Central memory CD8-positive, alpha-beta T cell (primary cell): ENCODE measurements at places on chromosomes 16 and 17.

- DNase-seq, result no peak
Observed at GRCh38 chr17:14070344-14070984, 1.2 kb downstream of the COX10 start.

DNA sequence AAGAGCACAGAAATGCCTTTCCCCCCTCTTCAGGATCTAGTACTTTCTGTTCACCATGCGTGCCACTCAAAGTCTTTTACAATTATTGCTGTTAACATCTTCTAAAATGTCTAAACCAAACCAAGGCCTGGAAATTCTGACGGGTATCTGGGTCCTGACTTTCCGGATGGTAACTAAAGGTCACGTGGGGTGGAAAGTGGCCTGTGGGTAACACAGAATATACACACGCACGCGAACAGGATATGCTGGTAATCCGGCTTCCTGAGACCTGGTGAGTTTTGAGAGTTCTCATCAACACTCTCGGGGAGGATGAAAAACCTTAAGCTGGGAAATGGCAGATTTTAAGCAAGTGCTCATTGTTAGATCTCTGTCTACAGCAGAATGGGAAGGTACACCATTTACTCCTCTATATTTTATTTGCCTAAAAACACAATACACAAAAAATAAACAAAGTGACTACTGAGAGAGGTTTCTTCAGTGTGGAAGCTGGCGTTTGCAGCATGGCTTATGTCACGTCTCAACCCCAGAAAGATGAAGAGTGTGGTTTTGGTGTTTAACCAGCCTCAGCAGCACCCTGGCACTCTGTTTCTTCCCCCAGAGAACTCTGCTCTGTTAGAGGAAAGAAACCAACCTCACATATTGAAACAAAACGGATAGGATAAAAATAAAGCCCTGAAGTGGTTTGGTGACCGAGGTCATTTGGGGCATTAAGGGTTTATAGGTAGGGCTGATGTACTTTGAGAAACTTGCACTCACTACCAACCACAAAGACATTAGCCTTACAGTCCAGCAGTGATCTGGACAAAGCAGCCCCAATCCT is 37.3 kb downstream of the SMG6 start:
- DNase-seq, result peak; percentile 49

- DNase-seq, result no peak
Observed at GRCh38 chr16:49600536-49600935, 226.9 kb downstream of the C16orf78 start.

GRCh38 chr17:43648916-43649315 is 12.8 kb downstream of the MEOX1 start:
- DNase-seq, result no peak

DNA sequence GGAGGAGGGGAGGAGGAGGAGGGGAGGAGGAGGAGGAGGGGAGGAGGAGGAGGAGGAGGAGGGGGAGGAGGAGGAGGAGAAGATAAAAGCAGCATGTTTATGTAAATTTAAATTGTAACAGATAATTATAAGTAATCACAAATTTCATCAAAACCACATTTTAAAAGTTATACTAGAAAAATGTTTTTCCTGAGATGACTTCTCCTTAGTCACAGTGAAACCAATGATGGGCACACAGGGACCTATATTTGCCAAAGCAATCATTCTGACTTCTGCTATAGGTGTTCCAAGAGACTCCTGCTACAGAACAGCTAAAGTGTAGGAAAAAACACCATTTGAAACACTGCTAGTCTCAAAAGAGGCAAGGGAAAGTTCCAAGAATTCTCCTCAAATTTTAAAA is 66.4 kb downstream of the CEP95 start:
- DNase-seq, result no peak

- peak; percentile 33 for DNase-seq
Observed at GRCh38 chr17:43338886-43339516, 59.8 kb upstream of the ARL4D start.

- no peak for DNase-seq
Observed at GRCh38 chr17:64585146-64585545, 77.0 kb downstream of the SMURF2 start.

DNA sequence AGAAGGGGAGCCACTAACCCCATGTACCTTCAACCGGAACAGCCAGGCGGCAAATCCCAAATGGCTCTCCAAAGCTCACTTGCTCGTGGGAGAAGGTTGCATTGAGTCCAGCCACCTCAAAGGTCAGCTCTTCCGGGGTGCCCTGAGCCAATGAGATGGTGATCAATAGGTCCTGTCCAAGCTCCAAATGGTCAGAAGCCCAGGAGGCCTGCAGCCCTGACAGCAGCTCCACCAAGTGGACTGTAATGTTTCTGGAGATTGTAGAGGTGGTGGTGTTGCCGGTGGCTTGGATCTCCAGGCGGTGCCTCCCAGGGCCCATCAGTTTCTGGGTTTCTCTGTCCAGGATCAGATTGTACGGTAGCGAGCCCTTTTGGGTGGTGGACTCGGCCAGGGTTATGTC is 39.9 kb upstream of the BCO1 start:
- no peak for DNase-seq

GRCh38 chr17:50093807-50094206 is 1.3 kb upstream of the PDK2 start:
- no peak for DNase-seq

DNA sequence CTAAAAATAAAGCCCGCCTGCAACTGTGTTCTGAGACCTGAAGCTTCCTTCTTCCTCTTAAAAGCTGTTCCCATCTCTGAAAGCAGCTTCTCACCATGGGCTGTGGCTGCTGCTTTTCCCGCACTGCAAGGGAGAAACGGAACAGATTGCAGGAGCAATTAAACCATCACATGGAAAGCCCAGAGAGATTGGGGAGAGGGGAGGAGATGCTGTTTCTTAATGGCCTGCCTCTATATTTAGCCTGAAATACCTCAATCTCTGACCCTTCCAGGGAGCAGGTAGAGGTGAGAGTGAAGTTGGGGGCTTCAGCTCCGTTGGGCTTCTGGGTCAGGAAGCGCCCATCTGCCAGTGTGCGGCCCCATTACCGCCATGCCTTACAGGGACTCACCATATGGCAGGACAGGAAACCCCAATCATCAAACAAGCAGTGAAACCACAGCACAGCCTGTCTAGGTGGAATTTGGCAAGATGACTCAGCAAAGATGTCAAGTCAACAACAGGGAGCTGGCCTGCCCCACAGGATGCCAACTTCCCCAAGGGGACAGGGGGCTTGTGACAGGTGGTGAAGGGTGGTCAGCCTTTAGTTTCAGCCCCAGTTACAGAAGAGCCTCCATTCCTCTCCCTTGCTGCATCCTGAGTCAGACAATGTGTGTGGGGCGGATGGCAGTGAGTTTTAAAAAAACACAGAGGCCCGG is 286.6 kb upstream of the CCL2 start:
- no peak for DNase-seq

GRCh38 chr16:85824161-85825135 is 25.0 kb downstream of the COX4I1 start:
- DNase-seq, result no peak

- DNase-seq, result no peak
Observed at GRCh38 chr17:28279411-28279810, 39.6 kb upstream of the TMEM97 start.

DNA sequence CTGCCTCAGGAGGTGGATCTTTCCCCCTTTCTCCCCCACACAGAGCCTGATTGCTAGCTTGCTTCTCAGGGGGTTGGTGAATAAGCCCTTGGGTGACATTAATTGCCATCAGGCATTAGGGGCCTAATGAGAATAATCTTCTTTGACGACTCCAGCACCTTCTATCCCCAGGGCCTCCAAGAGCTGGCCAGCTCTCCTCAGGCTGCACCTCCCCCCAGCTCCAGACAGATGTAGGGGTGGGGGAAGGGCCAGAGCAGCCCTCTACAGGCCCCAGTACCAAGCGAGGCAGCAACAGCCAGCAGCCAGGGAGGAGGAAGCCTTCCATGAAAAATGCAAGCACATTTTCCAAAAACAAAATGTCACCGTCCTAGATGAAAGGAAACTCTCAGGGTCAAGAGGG is 1.4 kb upstream of the TMEM132E start:
- no peak for DNase-seq

DNA sequence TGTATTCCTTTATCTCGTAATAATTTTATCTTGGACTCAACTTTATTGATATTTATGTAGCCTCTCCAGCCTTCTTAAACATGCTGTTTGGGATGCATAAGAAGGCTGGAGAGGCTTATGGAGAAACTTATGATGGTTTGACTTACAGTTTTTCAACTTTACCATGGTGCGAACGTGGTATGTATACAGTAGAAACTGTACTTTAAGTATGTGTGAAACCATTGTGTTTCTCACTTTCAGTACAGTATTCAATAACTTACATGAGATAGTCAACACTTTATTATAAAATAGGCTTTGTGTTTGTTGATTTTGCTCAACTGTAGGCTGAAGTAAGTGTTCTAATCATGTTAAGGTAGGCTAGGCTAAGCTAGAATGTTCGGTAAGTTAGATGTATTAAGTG is 206.8 kb downstream of the SEC14L1 start:
- no peak for DNase-seq

- DNase-seq, result no peak
Observed at GRCh38 chr16:55552621-55553020, 13.9 kb upstream of the CAPNS2 start.

DNA sequence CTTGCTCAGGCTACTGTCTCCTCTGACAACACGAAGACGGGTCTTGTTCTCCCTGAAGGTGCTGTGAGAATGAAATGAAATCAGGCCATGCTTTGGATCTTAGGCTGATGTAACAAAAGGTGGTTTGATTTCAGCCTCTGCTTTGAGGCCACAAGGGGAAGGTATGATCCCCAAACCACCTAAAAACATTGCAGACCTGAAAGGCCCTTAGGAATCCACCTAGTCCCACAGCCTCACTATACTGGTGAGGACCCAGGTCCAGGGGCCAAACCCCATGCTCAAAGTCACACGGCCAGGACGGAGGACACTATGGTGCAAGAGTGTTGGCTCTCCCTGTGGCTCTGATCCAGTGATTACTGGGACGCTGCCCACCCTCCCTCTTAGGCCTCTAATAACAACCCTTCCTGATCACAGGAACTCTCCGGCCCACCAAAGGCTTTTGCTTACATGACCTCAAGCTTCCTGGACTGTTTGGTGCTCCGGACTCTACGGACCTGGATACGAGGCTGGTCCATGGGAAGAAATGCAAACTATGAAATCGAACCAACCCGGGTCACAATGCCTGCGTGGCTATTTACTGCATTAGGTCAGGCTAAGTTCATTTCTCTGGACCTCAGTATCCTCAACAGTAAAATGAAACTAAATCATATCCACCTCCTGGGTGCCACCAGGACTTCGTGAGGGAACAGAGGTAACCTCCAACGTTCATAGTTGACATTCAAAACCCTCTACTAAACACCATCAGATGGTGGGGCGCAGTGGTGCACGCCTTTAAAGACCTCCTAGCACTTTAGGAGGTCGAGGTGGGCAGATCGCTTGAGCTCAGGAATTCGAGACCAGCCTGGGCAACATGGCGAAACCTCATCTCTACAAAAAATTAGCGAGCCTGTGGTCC is 1.5 kb downstream of the TRIM25 start:
- DNase-seq, result no peak

- DNase-seq, result no peak
Observed at GRCh38 chr16:27894386-27894785, 169.1 kb downstream of the GSG1L start.

DNA sequence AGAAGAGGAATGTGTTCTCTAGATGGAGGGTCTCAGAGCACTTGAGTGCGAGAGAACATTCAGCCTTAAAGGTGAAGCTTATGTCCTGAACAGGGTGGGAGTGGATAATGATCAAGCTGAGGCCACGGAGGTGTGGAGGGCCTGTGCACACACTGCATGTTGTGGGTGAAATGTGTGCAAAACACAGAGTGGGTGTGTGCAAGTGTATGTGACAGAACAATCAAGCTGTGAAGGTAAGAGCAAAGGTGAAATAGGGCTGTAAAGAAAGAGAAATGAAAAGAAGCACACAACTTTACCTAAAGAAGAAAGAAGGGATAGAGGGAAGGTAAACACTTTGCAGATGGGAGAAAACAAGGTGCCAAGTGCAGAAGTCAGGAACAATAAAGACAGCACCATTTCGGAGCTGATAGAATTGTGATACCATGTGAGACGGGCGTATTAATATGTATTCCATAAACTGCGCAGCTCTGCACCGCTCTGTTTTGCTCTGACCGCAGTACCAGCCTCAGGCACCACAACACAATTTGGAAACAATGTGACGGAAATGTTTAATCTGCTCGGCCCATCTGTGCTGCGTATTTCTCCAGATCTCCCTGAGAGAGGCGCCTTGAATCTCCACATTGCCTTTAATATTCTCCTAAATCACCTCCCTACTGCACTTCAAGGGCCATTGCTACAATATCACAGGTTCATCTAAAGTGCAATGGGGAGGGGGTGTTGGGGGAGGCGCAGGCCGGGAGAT is 40.6 kb downstream of the SNX11 start:
- no peak for DNase-seq

DNA sequence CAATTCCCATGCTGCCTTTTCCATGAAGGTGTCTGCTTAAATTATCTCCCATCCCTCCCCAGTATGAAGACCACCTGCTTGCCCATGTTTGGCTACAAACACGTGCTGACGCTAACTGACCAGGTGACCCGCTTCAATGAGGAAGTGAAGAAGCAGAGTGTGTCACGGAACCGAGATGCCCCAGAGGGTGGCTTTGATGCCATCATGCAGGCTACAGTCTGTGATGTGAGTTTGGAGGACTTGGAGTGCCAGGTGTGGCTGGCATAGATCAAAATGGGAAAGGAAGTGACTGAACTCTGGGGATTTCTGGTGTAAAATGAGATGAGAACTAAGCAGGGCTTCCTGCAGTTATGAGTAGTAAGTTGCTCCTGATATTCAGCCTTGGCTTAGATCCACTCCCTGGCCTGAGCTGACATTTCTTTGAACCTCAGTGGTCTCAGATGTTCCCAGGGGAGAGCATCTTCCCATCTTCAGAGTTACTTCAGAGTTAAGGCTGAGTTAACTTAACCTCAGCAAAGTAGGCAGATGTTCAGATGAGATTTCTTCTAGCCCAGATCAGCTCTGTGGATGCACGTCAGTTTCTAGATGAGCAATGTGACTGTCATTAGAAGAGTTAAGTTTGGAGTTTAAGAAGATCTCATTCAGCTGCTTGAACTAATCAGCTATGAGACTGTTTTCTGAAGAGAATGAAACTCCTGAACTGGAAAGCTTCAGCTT is 32.7 kb downstream of the ITGB3 start:
- DNase-seq, result no peak

DNA sequence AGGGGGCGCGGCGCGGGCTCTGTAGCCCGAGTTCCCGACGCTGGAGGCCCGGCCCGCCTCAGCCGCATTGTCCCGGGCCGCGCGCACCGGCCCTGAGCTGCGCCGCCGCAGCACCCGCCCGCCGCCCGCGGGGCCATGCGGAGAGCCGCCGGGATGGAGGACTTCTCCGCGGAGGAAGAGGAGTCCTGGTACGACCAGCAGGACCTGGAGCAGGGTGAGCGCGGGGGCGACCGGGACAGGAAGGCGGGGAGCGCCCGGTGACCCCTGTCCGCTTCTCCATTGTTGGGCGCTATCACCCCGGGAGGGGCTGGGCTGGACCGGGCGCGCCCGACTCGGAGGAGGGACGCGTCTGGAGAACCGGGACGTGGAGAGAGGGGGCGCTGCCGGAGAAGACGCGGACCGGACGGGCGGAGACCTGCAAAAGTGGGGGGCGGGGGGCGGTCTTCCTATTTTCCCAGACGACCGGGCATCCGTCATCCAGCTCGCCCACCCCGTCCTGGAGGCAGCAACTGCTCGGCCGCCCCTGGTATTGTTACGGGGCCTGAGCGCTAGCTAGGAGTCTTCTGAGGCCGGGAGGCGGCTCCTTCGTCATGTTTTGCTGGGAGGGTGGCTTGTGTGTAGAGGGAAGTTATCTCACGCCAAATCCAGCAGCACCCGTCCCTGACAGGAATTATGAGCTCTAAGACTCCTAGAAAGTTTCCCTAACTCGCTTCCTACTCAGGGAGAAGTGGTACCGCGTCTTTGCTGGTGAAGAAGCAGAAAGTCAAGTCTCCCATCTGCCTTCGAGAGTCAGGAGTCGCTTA is 678 bp downstream of the CDR2L start:
- DNase-seq, result no peak

GRCh38 chr16:73319737-73320136 is 271.8 kb upstream of the ZFHX3 start:
- no peak for DNase-seq
